Stimulated activated CD4-positive, alpha-beta T cell treated with anti-CD3 and anti-CD28 coated beads, Interleukin-15, amount 100 ng/mL, for 48 hours (primary cell): ENCODE measurements at places on chromosomes 16 and 17.

- DNase-seq: no peak
These were observed 49.0 kb upstream of the AKAP1 start for GRCh38 chr17:57035971-57036481.

- no peak for DNase-seq
These were observed 114.4 kb downstream of the GRIN2A start for GRCh38 chr16:10067835-10068234.

GRCh38 chr17:82242977-82243647 lies 14.3 kb downstream of the SLC16A3 start:
- DNase-seq: no peak

- DNase-seq: no peak
These were observed 20.9 kb downstream of the GAN start for GRCh38 chr16:81335669-81336068.

GRCh38 chr17:81010935-81011334 lies 19.3 kb downstream of the CHMP6 start:
- DNase-seq: no peak

- no peak for DNase-seq
These were observed 218.2 kb downstream of the WWOX start for GRCh38 chr16:78317564-78318240.

DNA sequence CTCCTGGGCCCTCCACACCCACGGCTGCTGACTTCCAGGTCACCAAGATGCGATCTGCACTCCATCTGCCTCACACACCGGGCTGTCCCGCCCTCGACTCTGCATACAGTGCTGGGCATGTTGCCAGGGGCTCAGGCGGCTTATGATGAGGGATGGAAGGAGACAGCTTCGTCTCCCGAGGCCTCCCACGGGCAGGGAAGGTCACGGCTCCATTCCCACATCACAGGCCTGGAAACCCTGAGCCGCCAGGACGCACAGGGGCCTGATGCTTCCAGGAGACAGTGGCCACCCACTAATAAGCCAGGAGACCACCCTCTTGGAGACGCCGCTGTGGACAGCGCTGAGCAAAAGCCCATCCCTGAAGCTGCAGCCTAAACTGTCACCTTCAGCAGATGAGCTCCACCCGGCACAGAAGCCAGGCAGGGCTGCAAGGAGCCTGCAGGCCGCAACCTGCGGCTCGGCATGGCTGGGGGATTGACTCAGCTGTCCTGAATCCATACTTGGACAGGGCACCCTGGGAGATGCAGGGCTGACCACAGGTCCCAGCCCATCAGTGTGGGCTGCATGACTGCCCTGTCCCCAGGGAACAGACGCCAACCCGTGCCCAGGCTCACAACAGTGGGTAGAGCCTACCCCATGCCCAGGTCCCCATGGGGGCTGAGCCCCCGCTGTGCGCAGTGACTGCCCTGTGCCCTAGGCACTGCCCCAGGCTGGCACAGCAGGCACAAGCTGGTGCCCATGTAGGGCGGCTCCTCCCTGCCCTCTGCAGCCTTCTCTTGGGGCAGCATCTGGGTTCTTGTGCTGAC lies 34.4 kb downstream of the SLC7A5 start:
- no peak for DNase-seq

GRCh38 chr16:27314161-27314723 lies 468 bp downstream of the IL4R start:
- DNase-seq: peak; percentile 61

GRCh38 chr16:84724606-84725309 lies 25.0 kb downstream of the USP10 start:
- DNase-seq: no peak

GRCh38 chr17:9408381-9408780 lies 167.2 kb downstream of the STX8 start:
- DNase-seq: no peak

GRCh38 chr16:19548144-19548543 lies 7.4 kb upstream of the VPS35L start:
- DNase-seq: no peak

DNA sequence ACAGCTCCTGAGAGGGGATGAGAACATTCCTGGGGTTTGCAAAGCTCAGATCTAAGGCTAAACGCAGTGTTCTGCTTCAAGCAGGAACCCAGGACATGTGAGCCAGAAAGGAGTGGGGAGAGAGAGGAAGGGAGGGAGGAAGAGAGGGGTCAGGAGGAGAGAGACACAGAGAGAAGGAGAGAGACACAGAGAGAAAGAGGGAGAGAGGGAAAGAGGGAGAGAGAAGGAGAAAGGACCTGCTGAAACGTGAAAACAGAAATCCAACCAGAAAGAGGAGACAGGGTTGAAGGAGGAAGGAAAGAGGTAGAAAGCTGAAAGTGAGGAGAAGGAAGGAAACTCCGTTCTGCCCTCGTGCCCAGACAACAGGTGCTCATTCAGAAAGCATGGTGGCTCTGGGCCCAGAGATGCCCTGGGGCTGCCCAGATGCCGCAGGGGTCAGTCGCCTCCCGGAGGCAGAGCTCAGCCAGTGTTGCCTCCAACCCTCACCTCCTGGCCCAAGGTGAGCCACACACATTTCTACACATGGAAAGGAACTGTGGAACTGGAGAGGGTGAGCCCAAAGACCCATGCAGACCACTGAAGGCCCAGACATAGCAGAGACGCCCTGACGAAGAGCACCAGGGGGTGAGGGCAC lies 49.0 kb upstream of the ENPP7 start:
- no peak for DNase-seq

GRCh38 chr16:70467113-70467512 lies 12.7 kb downstream of the FCSK start:
- no peak for DNase-seq

- no peak for DNase-seq
These were observed 3.6 kb downstream of the CDC6 start for GRCh38 chr17:40291281-40291664.

DNA sequence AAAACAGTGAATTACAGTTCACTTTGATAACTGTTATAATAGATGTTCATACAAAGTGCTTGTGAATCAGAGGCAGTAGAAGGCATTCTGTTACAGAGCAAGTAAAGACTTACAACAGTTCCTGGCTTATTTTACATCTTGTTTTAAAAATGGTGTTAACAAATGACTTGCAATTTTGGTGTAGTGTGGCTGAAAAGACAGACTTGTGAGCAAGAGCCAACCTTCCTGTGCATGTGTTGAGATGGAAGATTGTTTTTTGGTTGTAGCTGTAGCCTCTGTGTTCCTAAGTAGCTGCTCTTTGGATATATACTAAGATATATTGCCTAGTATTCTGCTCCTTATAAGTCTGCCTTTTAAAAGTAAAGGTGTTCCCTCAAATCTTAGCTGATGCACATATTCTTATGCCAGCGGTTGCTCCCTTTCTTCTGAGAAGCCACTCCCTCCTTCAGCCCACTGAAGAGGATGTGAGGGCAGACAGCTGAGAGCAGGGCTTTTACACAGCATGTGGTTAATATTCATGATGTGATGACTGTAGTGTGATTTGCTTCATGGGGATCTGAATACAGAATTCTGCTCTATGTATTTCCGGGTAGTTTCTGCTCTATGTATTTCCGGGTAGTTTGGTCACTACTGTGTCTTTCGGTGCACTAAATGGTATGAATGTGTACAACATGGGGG lies 182.3 kb downstream of the PHKB start:
- no peak for DNase-seq

- DNase-seq: no peak
These were observed 3.8 kb downstream of the CIAO3 start for GRCh38 chr16:736936-737481.

GRCh38 chr17:42760652-42761581 lies at the start of gene RAMP2:
Gene RAMP2, plus strand, starts transcription at chr17:42761227. Its CDS starts 35 bp downstream, at chr17:42761262.
- no peak for DNase-seq

DNA sequence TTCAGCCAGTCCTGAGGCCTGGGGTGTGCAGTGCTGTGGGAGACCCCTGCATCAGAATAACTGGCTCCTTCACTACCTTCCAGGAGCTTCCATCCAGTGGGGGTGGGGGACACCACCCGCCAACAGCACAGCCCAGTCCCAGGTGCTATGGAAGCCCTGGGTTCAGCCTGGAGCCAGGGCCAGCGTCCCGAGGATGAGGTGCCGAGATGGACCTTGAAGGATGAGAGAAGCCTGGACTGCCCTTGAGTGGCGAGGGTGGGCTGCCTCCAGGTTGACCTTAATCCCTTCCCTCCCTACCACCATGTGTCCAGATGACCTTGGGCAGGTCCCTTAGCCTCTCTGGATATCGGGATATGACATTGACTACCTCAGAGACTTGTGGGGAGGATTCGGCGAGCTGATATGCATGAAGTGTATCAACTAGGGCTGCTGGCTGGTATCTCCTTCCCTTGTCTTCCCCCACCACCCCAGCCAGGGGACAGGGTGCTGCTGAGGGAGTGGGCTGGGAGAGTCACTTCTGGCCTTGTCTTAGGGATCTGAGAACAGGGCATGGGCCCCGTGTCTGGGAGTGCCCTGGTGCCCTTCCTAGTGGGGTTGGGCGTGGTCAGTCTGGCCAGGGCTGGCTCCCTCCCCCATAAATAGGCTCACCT lies 14.2 kb upstream of the LASP1NB start:
- DNase-seq: no peak

DNA sequence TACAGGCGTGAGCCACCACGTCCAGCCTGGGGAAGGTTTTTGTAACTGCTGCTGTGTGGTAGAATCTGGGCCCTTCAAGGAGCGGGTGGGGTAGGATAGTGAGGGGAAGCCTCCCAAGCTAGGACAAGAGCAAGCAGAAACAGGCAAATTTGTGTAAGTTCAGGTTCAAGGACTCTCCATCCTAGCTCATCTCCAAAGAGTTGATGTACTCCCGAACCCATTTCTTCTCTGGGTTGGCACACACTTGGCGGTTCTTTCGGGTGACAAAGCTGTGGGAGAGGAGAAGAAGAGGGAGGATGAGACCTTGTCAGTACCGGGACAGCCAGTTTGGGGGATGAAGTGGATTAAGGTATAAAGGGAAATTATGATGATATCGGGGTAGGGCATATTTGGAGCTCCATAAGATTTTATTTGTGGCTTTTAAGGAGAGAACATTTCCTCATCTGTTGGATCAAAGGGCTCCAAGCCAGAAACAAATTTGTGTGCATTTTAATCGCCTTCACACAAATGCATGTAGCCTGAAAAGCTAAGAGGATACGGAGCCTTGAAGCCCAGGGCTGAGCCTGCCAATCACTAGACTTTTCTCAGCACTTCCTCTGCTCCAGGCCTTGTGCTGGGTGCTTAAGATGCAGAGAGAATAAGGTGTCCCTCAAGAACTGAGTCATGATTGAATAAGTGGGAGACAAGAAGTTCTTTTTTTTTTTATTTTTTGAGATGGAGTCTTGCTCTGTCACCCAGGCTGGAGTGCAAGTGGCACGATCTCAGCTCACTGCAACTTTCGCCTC lies 3.7 kb upstream of the HEATR9 start:
- DNase-seq: no peak

DNA sequence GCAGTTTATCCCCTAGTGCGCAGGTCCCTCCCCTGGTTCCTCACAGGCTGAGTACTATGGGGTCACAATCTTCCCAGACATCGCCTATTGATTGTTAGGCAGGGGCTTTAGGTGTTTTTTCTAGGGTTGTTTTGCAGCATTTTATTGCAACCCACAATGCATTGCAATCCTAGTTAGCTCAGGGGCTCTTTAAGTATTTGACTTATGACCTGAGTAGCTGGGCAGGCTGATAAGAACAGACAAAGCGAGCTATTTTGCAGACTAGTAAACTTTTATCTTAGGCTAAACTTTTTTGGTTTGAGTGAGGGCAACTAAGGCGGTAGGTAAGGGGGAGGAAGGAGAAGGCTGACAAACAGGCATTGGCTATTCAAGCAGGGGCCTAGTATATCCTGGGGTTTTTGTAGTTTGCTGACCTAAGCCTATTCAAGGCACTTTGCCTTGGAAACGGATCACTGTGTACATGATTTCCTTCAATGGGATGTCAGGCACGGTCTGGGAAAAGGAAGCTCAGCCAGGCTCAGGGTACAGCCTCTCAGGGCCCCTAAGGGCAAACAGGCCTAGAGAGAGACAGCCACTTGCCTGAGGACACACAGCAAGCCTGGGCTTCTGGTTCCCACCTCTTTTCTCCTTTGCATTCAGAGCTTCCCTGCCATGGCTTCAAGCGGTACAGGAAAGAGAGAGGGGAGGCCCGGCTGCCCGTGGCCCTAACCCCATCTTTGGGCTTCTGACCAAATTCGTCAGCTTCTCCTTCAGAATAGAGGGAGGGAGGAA lies 6.4 kb downstream of the DRC7 start:
- DNase-seq: no peak

GRCh38 chr17:29615048-29615385 lies 7.7 kb downstream of the CORO6 start:
- DNase-seq: no peak

GRCh38 chr16:22357635-22357971 lies 16.8 kb downstream of the CDR2 start:
- no peak for DNase-seq

GRCh38 chr17:27649929-27650328 lies 18.9 kb downstream of the LGALS9 start:
- DNase-seq: no peak

DNA sequence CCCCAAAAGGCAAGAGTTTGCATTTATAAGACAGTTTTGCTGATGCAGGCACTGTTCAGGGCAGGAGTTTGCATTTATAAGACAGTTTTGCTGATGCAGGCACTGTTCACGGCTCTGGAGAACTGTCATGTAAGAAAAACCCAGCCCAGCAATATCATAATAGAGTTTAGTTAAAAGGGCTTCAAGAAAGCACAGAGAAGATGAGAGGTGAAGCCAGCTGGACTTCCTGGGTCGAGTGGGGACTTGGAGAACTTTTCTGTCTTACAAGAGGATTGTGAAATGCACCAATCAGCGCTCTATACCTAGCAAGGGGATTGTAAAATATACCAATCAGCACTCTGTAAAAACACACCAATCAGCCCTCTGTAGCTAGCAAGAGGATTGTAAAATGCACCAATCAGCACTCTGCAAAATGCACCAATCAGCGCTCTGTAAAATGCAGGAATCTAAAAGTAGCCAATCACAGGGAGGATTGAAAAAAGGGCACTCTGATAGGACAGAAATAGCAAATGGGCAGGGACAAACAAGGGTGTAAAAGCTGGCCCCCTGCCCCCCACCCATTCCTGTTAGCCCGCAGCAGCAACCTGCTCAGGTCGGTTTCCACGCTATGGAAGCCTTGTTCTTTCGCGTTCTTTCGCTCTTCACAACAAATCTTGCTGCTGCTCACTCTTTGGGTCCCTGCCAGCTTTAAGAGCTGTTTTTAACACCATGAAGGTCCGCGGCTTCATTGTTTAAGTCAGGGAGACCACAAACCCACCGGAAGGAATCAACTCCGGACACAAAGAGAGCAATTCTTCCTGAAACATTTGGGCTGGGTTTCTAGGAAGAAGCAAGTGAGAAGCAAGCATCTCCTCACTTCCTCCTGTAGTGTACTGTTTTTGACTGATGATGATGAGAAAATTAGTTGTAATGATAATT lies 1.8 kb upstream of the CBX1 start:
- DNase-seq: no peak

- no peak for DNase-seq
These were observed 55.6 kb upstream of the LRRC37A3 start for GRCh38 chr17:64974750-64975317.
